ENCODE measurements at places on chromosomes 11 and 22. TPM values are rescaled to one million over a fixed set of nuclear protein-coding genes. Genes with fewer than 3 reads are reported as not detected.

The MGAT3 gene
- total RNA-seq = 0.05 TPM

DNA sequence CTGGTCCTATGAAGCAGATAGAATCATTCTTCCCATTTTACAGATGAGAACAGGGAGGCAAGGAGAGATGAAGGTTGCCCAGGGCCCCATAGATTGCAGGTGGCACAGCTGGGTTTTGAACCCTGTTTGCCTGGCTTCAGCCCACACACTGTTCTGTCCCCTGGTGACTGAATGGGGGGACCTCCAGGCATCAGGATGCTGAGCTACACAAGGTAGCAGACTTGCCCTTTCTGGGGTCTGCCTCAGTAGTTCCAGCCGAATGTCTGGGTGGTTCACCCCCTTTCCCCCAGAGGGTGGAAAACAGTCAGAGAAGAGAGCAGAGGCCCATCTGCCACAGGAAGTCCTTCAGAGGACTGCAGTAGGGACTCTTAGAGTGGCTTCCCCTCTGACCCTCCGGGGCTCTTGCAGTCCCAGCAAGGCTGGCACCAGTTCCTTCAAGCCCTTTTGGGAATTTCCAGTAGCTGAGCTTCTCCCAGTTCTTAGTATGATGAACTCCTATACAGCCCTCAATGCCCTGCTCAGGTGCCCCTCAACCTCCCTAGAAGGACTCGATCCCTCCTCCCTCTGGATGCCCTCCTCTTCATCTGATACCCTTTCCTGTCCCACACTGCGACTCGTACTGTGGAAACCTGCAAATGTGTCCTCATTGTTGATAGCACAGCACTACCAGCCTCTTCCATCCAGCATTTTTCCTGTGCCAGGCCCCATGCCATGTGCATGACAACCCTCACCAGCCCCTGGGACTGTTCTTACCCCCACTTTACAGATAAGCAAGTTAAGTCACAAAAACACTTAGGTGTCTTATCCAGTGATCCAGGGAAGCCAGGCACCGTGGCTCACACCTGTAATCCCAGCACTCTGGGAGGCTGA is 82.8 kb downstream of the IGLL1 start:
- no peak for DNase-seq

- DNase-seq = no peak
Observed at GRCh38 chr22:18056161-18056666, 21.6 kb upstream of the PEX26 start.

The OR52N4 gene
- total RNA-seq = 0.29 TPM

- DNase-seq = no peak
Observed at GRCh38 chr11:9037963-9038362, 34.2 kb upstream of the NRIP3 start.

- DNase-seq = peak; percentile 2
Observed at GRCh38 chr11:230431-230830, 5.7 kb downstream of the SIRT3 start.

The HBE1 gene
- not detected for total RNA-seq

DNA sequence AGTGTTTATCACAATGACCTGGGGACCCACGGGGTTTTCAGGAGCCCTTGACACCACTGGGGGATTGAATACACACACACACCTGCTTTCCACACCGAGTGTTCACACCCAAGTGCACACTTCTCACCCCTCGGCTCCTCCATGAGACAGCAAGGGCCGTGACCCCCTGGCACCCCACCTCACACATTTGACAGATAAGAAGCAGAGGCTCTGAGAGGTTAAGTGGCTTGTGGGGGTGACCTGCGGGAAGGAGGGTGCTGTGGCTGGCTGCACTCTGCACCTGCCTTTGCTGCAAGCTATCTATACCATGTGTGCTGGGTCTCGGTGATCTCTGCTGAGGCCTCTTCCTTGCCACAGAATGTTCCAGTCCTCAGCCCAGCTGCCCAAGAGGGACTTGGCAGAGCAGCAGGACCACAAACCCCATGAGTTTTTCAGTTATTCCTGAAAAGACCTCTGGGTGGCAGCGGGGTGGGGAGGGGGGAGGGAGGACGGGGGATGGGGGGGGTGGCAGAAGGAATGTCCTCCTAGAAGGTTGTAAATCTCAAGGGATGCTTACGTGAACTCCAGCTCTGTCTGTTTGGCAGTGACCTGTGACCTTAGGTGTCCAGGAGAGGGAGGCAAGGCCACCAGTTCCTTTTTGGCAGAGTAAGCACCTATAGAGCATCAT is 47.9 kb upstream of the RFPL3 start:
- no peak for DNase-seq

DNA sequence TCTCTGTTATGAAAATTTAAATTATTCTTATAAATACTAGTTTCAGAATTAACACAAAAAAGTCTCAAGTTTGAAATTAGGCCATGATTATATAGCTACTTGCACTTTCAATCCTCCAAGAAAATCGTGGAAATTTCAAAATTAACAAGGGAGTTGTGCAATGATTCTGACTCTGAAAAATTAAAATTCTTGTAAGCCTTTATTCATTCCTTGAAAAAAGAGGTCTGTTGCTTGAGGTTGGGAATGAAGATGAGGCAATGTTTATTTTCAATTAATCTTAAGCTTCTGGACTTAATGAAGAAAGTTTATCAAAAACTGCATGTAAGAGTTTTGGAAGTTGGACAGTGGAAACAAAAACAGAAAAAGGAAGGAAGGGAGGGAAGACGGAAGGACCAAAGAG is 128.2 kb upstream of the FIBIN start:
- no peak for DNase-seq

DNA sequence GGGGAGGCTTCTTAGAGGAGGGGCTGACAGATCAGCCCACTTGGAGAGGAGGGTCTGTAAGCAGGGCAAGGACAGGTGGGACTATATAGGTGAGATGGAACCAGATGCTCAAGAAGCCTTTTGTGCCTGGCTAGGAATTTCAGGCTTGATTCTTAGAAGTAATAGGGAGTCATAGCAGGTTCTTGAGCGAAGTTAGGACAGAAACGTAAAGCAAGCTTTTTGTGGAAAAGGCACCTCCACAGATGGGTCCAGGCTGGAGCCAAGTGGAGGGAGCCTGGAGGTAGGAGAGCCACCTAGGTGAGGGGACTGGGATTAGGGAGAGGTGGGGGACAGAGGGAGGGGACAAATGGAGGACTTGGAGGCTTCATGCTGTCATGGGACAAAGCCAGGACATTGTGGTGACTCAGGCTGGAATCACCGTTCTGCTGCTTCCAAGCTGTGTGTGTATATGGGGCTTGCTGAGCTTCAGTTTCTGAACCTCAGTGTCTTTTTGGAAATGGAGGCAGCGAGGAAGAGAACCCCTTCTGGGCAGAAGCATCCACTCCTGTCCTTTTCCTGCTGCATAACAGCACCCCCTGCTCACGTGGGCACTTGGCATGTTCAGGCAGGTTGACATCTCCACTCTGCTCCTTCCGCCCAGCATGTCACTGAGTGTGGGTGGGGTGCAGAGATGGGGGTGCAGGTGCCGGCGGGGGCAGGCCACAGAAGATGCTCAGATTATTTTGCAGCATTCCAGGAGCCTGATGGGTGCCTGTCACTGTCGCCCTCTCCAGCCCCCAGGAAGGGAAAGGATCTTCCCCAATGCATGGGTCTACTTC is 58.0 kb downstream of the MCM5 start:
- no peak for DNase-seq

The SLC1A2 gene
- total RNA-seq = not detected

GRCh38 chr11:119730789-119731386 is 1.9 kb upstream of the NECTIN1 start:
- no peak for DNase-seq

GRCh38 chr11:113901141-113901540 is 3.5 kb upstream of the HTR3B start:
- no peak for DNase-seq

DNA sequence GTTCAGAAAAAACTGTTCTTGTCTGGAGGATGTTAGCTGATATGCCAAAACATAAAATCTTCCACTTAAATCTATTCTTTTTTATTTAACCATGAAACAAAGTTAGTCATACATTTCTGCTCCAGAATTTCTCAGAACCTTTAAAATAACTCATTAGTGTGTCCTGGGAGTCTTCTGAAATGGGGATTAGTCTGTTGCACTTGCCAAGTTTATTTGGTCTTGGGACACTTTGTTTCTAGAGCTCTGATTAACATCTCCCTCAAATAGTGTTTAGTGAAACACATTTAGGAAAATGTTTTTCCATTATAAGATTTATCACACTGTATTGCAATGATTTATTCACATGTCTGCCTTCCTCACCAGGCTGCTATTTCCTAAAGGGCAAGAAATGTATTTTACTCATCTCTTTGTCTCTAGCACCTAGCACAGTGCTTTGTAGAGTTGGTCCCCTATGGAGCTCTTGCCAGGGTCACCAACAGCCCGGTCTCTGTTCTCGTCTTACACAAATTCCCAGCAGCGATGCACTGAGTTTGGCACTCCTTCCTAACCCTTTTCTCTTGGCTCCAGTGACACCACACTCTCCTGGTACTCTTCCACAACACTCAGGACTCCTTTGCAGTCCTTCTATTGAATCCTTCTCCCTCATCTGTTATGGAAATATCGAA is 189.2 kb downstream of the CSNK2A3 start:
- no peak for DNase-seq

- DNase-seq = peak; percentile 56
Observed at GRCh38 chr11:15053191-15053685, 20.2 kb upstream of the CALCB start.

The TRIM29 gene
- not detected for total RNA-seq

GRCh38 chr11:70901951-70902521 is 350.3 kb downstream of the SHANK2 start:
- no peak for DNase-seq

The HOATZ gene
- not detected for total RNA-seq

The RFPL1 gene
- total RNA-seq = not detected

The RAB38 gene
- total RNA-seq = 0.76 TPM

The LMO1 gene
- not detected for total RNA-seq

GRCh38 chr11:69241075-69241740 is 52.7 kb upstream of the MYEOV start:
- DNase-seq = no peak

The OSM gene
- total RNA-seq = 39.6 TPM

- no peak for DNase-seq
Observed at GRCh38 chr22:25892678-25893077, 150.7 kb downstream of the MYO18B start.

- no peak for DNase-seq
Observed at GRCh38 chr11:95100191-95100648, 10.6 kb downstream of the ENDOD1 start.

The DDX25 gene
- total RNA-seq = not detected

- DNase-seq = no peak
Observed at GRCh38 chr22:26800858-26801257, 143.5 kb downstream of the MIAT start.

DNA sequence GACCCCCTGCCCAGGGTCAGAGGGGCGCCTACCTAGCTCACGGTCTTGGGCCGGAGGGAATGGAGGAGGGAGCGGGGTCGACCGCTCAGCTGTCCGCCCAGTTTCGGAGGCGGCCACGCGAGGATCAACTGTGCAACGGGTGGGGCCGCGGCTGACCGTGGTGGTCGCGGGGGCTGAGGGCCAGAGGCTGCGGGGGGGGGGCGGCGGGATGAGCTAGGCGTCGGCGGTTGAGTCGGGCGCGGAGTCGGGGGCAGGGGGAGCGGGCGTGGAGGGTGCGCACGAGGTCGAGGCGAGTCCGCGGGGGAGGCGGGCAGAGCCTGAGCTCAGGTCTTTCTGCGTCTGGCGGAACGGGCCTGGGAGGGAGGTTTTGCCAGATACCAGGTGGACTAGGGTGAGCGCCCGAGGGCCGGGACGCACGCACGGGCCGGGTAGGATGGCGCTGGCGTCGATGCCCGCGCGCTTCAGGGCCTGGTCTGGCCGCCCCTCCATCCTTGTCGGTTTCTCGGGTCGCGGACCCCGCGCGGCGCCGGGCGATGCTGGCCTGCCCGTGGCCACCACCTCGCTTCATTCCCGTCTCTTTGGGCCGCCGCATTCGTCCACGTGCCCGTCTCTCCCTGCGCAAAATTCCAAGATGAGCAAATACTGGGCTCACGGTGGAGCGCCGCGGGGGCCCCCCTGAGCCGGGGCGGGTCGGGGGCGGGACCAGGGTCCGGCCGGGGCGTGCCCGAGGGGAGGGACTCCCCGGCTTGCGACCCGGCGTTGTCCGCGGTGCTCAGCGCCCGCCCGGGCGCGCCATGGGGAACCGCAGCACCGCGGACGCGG is at the start of gene DRD4:
DRD4 (plus strand) TSS at position 759 of the 822 bp plus-strand sequence; CDS start at position 795, 36 bp downstream.
- no peak for DNase-seq

- peak; percentile 2 for DNase-seq
Observed at GRCh38 chr22:47209040-47209514, 446.6 kb downstream of the TBC1D22A start.

The LDHAL6A gene
- total RNA-seq = 0.19 TPM

The PATZ1 gene
- 19.8 TPM for total RNA-seq

The PATE4 gene
- total RNA-seq = not detected

The LRRC10B gene
- total RNA-seq = not detected

- no peak for DNase-seq
Observed at GRCh38 chr11:17008099-17008498, 6.1 kb downstream of the PLEKHA7 start.

DNA sequence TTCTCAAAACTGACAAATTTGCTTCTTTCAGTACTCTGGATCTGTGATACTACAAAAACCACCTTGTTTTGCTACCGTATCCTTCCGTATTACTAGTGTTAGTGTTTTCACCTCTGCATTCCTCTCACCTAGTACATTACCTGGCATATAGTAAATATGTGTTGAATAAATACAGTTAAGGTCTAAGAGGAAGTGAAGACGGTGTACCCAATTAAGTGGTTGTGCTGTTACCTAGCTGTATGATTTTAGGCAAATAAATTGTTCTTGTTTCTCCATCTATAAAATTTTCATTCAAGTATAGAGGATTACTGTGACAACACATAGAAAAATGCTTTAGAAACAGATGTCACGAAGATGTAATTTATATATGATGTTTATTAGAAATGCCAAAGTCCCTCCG is 8.9 kb downstream of the BCL2L13 start:
- DNase-seq = no peak

DNA sequence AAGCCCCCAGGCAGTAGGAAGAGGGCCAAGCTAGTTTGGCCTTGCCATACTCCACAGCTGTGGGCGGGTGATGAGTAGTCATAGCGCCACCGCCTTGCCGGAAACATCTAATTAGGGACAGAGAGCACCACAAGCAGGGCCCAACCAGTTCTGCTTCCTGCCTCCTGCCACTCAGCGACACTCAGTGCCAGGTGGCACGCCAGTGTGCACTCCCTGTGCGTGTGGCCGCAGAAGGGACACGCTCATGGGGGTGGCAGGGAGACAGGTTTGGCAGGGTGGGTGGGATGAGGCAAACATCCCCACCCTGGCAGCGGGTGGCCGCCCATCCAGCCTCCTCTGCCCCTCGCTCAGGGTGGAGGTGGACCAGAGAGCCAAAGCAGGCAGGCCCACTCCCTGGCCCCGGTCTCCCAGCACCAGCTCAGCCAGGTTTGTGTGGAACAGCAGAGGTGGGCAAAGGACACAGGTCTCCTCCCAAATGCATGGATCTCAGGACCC is 4.9 kb downstream of the OVOL1 start:
- peak; percentile 84 for DNase-seq

The MFNG gene
- 101 TPM for total RNA-seq

DNA sequence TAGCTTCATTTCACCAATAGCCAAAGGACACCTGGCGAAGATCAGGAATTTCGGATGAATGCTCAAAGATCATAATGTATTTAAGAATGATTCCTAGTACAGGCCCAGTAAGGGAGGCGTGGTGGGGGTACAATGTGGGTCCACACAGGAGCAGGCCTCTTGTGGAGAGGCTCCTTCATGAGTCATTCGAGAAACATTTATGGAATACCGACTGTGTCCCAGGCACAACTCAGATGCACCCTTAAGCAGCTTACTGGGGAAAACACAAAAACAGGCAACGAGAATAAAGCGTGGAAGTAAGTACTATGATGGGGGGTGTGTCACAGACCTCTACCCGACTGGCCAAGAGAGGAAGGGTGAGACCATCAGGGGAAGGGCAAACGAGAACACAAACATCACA is 44.5 kb downstream of the SMCO4 start:
- no peak for DNase-seq

Data from activated CD4-positive, alpha-beta memory T cell treated with anti-CD3 and anti-CD28 coated beads for 36 hours (primary cell).